ENCODE measurements at places on chromosomes 5 and 9. TPM values are rescaled to one million over a fixed set of nuclear protein-coding genes. Genes with fewer than 3 reads are reported as not detected.

DNA sequence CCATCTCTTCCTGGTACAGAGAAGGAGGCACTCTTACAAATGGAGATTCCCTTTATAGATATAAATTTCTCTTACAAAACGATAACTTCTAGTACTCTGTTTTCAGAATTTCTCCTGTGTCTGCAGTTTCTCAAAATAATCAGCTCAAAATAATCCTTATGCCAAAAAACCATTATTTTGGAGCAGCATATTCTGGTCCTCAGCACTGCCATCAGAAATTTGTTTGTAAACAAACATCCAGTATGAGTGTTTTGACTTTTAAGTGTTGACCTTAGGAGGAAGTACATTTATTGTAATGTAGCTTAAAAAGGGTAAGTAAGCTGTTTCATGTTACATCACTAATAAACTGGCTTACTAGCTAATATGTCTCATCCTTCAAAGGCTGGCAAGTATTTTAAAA lies 52.8 kb upstream of the SNAPC3 start:
- H3K27ac ChIP-seq, result no peak overlapping the region
- no peak overlapping the region for H3K4me3 ChIP-seq
- no peaks in the 10 kb centered on the region for H3K4me1 ChIP-seq
- H3K36me3 ChIP-seq, result no peaks in the 10 kb centered on the region
- no peak for DNase-seq

The GRXCR2 gene
- not detected for total RNA-seq

GRCh38 chr5:171601266-171601881 lies 181.9 kb downstream of the FGF18 start:
- H3K4me3 ChIP-seq, result no peak overlapping the region
- DNase-seq, result no peak
- no peaks in the 10 kb centered on the region for H3K4me1 ChIP-seq
- H3K27me3 ChIP-seq, result peaks cover 18% of the 10 kb centered on the region
- H3K27ac ChIP-seq, result no peak overlapping the region

- no peaks in the 10 kb centered on the region for H3K27me3 ChIP-seq
- no peaks in the 10 kb centered on the region for H3K36me3 ChIP-seq
- H3K4me3 ChIP-seq, result no peak overlapping the region
- DNase-seq, result no peak
- H3K27ac ChIP-seq, result no peak overlapping the region
These were observed 33.5 kb downstream of the AOPEP start for GRCh38 chr9:94760010-94760409.

DNA sequence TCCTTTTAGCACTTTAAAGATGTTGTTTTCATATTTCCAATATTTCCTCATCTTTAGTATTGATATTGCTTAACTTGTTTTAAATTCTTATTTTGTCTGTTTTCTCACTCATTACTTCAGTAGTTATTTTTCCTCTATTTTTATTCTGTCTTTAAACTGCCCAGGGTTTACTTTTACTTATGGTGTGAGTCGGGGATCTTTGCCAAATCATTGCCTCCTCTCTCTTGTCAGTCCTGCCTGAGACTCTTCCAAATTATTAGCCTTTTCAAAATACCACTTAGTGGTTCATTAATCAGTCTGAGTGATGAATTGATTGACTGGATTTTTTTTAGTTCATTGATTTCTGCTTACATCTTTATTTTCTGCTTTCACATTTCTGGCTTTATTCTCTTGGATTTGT lies 72.9 kb downstream of the SH3GL2 start:
- no peak overlapping the region for H3K4me3 ChIP-seq
- no peak for DNase-seq
- no peaks in the 10 kb centered on the region for H3K27me3 ChIP-seq
- H3K27ac ChIP-seq, result no peak overlapping the region
- H3K36me3 ChIP-seq, result no peaks in the 10 kb centered on the region

GRCh38 chr9:134968011-134968822 lies 50.5 kb upstream of the FCN1 start:
- H3K4me3 ChIP-seq, result no peak overlapping the region
- no peaks in the 10 kb centered on the region for H3K4me1 ChIP-seq
- H3K36me3 ChIP-seq, result no peaks in the 10 kb centered on the region
- no peaks in the 10 kb centered on the region for H3K27me3 ChIP-seq

DNA sequence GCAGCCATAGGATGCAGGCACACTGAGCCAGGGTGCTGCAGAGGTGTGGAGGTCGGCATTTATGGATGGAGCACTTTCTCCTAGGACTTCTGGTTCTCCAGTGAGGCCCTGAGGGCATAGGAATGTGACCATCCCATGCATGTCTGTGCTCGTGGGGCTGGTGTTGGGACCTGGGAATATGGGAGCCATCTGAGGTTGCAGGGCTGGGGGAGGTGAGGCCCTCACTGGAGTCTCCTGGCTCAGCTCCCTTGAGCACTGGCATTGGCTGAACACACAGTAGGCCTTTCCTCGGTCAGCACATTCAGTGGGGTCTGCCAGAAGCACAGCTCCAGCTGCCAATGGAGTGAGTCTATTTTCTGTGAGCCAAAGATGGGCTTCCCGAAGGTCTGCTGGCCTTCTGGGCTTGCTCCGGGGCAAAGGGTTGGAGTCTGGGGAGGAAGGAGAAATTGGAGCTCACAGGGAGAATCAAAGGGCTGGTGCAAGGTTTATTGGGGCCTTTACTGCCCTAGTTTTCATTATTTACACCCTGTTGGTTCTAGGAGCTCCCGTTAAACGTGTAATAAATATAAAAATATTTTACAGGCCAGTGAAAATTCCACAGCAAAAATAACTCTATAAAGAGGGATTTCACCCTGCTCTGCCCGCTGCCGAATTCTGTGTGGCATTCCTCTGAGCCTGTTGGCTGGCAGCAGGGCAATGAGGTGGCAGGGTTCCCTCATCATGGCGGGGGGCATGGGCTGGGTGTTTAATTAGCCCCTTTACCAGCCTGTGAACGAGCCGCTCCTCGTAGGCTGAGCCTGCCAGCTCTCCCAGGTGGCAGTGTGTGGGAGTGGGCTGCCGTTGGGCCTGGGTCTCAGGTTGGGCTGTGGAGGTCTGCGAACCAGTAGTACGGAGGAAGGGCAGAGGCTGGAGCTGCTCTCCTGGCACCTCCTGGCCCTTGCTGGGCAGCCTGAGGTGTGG lies 31.6 kb upstream of the PITX1 start:
- H3K27me3 ChIP-seq, result no peaks in the 10 kb centered on the region
- DNase-seq, result no peak
- no peak overlapping the region for H3K4me3 ChIP-seq
- H3K4me1 ChIP-seq, result no peaks in the 10 kb centered on the region
- no peaks in the 10 kb centered on the region for H3K36me3 ChIP-seq

The PCDH12 gene
- total RNA-seq, result 0.73 TPM

- H3K27me3 ChIP-seq, result peaks cover 3% of the 10 kb centered on the region
- no peak for DNase-seq
These were observed 84.5 kb downstream of the ENC1 start for GRCh38 chr5:74556006-74556405.

DNA sequence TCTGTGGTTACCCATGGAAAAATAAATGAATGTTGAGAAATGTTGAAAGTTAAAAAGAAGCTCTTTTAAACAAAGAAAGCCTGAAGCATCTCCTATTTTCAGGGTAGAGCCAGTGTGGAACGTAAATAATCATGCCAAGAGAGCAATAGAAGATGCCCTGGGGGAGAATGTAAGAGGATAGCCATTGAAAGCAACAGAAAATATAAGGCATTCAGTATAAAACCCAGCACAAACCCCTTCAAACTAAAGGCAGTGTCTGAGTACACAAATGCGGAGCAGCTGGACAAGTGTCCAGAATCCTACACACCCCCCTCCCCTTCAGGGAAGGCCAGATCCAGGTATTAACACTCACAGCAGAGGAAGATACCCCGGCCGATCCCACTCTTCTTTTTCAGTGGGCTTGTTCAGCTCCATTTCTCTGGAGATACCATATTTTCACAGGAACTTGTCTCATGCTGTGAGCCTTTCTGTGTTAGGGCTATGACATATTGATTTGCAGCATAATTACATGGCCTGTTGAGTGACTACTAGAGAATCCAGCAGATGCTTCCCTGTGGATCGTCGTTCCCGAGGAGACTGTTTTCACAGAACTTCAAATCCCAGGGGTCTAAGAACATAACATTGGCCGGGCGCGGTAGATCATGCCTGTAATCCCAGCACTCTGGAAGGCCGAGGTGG lies 101.2 kb downstream of the PLK2 start:
- no peaks in the 10 kb centered on the region for H3K36me3 ChIP-seq
- H3K27me3 ChIP-seq, result no peaks in the 10 kb centered on the region
- H3K4me1 ChIP-seq, result no peaks in the 10 kb centered on the region
- H3K4me3 ChIP-seq, result no peak overlapping the region
- no peak for DNase-seq

- no peak overlapping the region for H3K4me3 ChIP-seq
- DNase-seq, result no peak
- H3K36me3 ChIP-seq, result no peaks in the 10 kb centered on the region
- H3K27ac ChIP-seq, result no peak overlapping the region
- H3K27me3 ChIP-seq, result peaks cover 18% of the 10 kb centered on the region
- H3K4me1 ChIP-seq, result no peaks in the 10 kb centered on the region
These were observed 138.0 kb downstream of the NUDT12 start for GRCh38 chr5:103424453-103425205.

The PCDHGA2 gene
- total RNA-seq, result not detected

GRCh38 chr9:26321935-26322334 lies 570.7 kb downstream of the CAAP1 start:
- H3K4me1 ChIP-seq, result no peaks in the 10 kb centered on the region
- H3K4me3 ChIP-seq, result no peak overlapping the region
- no peaks in the 10 kb centered on the region for H3K36me3 ChIP-seq
- H3K27ac ChIP-seq, result no peak overlapping the region

DNA sequence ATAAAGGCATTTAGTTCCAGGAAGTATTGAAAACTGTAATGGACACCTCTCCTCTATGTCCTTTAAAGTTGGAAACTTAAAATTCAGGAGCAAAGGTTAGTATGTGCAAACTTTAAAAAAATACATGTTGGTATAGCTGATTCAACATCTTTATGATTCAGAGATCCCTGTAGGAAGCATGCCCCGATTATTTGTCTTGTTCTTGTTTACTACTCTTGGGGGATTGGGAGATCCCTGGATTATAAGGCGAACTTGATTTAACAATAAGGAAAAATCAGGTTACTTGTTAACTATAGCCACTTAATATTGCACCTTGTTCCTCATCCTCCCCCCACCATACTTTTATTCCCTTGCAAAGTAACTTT lies 1.7 kb downstream of the F2RL1 start:
- no peak overlapping the region for H3K27ac ChIP-seq
- H3K4me3 ChIP-seq, result peak overlapping the region; percentile 70
- no peak for DNase-seq
- H3K4me1 ChIP-seq, result peaks cover 20% of the 10 kb centered on the region
- peaks cover 46% of the 10 kb centered on the region for H3K27me3 ChIP-seq
- H3K36me3 ChIP-seq, result no peaks in the 10 kb centered on the region

The ENG gene
- total RNA-seq, result 17.2 TPM

The MYOZ3 gene
- total RNA-seq, result 0.05 TPM

Data from activated CD4-positive, alpha-beta T cell treated with anti-CD3 and anti-CD28 coated beads, Interleukin-2, amount 10 ng/mL, durations not matched to agents 7 days and 5 days (primary cell).